T-helper 2 cell (primary cell): ENCODE measurements at places on chromosomes 3 and 15.

GRCh38 chr3:134076851-134077250 lies 47.1 kb upstream of the SLCO2A1 start:
- DNase-seq, result no peak

DNA sequence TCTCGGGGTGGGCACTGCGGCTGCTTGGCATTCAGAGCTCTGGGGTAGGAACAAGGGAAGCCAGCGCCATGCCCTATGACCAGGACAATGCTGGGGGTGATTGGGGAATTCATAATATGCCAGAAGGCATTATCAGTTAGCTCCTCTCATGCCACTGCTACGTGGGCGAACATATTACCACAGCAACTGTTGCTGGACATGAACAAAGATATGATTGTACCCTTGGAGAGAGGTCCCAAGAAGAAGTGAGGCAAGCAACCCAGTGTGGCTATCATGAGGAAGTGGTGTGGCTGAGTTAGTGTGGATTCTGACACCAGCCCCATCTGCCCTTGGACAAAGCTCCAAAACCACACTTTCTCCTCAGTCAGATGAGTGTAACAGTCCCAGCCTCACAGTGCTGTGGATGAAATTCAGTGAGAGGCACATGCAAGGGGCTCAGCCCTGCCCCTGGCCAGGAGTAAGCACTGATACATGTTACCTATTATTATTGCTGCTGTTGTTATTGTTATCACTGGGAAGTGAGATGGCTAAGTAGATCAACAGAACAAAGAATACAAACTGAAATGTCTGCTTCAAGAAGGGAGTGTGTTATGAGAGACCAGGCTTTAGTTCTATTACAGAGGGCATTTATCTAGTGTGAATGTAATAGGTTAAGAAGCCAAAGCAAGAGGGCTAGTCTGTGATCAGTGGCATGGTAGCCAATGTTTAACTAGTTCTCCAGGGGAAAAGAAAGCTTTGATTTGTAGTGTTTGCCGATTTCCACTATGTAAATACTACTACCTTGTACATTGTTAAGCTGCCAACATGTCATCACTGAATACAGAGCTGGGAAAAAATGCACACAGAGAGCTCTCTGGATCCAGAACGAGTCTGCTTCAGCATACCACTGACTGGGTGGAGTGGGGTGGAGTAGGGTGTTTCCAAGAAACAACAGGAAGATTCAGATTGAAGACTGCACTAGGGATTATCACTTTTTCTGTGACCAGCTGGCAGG lies 222.3 kb upstream of the EIF1B start:
- DNase-seq, result no peak

DNA sequence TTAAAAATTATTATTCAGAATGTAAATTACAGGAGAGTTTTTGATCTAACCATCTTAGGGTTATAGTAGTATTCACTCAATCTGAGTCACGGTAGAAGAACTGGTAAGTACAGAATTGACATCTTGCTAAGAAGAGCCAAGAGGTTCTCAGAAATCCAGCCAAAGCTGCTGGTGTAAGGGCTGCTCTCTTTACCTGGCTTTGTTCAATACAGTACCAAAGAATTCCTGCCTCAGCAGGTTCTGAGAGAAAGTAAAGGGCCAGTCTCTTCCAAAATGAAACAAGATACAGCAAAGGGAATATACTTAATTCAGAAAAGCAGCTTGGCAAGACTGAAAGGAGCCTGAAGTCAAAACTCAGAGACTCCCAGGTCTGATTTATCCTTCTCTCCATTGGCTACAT lies 193.1 kb downstream of the TNIK start:
- DNase-seq, result peak; percentile 54

DNA sequence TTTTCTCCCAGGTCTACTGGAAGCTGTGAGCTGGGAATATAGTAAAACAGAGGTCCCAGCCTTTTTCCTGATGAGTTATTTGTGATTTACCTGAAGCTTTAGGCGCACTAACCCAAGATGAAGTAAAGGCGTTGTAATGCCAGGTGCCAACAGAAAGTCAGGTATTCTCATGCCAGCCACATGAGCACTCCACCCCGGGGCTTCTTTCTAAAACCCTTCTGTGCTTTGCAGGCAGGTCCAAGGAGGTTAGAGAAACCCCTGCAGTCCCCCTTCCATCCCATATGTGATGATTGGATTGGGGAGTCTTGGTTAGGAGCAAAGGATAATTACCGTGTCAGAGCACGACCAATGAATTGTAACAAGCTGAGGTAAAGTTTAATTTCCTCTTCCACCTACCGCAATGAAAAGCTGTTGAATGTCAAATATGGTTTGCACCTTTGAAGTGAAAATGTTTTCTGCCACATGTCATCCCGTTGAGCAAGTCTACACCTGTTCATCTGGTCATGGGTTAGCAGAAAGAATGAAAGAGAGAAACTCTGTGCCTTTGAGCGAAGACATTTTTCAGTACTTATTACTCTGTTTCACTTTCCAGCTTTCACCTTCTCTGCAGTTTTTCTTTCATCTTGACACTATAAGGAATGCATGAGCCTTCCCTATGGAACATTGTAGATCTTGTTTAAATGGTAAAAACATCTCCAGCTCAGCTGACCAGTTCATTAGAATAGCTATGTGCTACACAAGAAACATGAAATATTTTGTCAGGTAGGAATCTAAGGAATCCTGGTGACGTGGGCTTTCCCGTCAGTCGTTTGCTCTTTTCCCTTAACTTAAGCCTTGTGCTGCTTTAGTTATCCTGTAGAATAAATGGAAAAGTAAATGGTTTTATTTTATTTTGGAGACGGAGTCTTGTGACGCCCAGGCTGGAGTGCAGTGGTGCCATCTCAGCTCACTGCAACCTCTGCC lies 204.6 kb upstream of the IL12A start:
- DNase-seq, result no peak

GRCh38 chr3:177345973-177346503 lies 148.8 kb upstream of the TBL1XR1 start:
- DNase-seq, result no peak

GRCh38 chr3:56339244-56339643 lies 129.0 kb downstream of the ERC2 start:
- no peak for DNase-seq

DNA sequence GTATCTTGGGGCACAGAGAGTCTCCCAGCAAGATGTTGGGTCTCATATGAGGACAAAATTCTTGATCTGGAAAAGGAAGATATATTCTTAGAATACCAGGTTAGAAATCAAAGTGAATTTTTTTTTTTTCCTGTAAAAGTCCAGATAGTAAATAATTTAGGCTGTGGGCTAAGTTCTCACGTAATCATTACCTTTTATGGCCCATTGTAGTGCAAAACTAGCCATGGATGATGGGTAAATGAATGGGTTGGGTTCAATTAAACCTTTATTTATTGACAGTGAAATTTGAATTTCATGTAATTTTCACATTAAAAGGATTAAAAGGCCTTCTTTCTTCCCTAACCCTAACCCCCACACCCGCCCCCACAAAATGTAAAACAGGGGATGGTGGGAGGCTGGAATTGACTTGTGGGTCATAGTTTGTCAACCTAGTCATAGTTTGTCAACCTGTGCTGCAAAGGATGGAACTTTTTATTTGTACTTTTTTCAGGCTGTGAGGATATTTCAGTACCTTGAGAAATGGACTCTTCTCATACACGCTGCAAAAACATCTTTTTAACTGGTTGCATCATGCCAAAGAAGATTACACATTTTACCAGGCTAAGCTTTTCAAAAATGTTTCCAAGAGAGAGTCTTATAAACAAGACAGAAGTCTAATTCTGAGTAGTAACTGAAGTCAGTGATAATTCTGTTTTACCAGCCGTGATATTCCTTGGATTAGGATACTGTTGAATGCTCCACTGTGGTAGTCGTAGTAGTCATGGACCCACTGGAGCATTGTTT lies 138.8 kb downstream of the AKAP13 start:
- DNase-seq, result no peak

DNA sequence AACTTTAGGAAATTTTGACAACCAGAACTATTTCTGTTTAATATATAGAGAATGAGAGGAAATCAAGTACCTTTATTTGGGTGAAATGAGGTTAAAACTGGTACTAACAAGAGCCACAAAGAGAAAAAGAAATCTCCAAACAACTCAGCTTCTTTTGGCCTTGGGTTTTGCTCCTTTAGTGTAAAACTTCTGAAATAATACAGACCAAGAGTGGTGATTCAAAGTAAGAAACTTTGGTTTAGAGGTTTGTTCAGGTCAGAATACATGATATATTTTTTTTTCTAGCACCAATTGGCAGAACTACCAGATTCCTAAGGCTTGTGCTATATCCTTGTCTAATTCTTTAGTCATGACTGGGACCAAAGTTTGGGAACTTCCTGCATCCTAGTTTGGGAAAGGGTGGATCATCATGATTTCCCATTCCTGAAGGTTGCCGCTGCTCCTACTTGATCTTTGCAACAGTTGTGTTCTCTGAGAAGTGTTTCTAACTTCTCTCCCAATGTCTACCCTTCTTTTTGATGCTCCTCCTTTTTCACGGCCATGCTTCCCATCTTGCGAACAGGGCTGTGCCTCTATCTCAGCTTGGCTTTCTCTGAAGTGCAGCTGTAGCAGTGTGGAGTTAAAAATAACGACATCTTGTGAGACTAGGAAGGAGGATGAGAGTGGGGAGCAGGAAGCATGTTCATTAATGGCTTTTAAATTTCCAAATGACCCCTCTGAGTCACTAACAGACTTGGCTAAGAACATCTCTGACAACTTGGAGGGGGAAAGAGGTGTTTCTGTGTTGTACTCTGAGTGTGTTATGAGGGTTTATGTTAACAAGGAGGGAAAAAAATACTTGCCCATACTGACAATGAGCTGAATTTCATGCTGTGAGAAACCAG lies 87.7 kb downstream of the KCNAB1 start:
- DNase-seq, result no peak

GRCh38 chr15:52118969-52119749 lies 6.6 kb upstream of the BCL2L10 start:
- no peak for DNase-seq

DNA sequence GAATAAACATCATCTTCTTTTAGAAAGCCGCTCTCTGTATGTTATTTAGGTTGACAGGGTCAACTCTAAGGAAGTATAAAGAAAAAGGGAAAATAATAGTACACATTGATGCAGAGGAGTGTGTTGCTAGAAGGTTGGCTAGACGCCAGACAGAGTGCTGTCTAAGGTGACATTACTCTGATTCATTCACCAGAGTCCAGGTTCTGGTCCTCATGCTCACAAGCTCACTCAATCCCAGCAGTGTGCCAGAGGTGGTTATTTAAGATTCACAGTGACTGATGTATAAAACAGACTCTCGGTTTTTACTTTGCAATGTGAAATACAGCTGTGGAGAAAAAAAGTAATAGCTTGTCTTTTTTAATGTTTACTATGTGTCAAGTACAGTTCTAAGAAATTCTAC lies 1.7 kb downstream of the CFAP44 start:
- no peak for DNase-seq

DNA sequence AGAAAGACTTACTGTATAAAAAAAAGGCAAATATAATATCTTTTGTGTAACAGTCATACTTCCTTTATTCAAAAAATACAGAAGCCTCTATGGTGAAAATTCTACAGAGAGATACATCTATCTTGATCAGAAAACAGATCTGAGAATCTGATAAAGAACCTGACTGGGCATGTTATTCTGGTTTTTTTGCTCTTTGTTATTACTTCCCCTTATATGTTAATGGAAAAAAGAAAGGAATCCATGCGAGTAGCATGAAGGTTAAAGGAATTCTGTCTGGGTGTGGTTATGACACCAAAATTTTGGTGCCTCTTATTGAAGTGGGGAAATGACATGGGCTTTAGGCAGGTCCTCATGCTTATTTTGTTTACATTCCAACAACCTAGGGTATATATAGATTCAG lies 81.7 kb downstream of the BCHE start:
- DNase-seq, result no peak

GRCh38 chr3:37210230-37210629 lies 35.8 kb upstream of the LRRFIP2 start:
- DNase-seq, result no peak

GRCh38 chr15:75663931-75664421 lies 16.3 kb downstream of the SNX33 start:
- DNase-seq, result no peak

GRCh38 chr15:82909080-82909815 lies 43.3 kb downstream of the HOMER2 start:
- DNase-seq, result no peak

GRCh38 chr3:28386049-28386448 lies 37.4 kb upstream of the AZI2 start:
- DNase-seq, result no peak

DNA sequence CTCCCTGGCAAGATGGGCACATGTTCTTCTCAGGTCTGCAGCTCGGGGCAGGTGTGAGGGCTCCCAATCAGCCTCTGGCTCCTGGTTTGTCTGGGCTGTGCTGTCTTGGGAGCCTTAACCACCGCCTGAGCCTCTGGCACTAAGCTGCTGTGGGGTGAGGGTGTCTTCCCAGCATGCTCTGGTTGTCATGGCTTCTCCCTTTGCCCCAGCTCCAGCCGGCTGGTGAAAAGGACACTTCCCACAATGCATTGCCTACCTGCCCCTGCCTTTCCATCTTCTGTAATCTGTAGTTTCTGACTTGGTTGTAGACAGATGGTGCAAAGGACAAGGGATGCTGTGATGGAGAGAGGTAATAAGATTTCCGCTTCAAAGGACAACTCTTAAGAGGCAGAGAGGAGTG lies 295.3 kb downstream of the TLE3 start:
- DNase-seq, result no peak

GRCh38 chr15:96495386-96495785 lies 164.9 kb downstream of the NR2F2 start:
- no peak for DNase-seq

- no peak for DNase-seq
These were observed 112.1 kb downstream of the SEC22A start for GRCh38 chr3:123313889-123314288.

DNA sequence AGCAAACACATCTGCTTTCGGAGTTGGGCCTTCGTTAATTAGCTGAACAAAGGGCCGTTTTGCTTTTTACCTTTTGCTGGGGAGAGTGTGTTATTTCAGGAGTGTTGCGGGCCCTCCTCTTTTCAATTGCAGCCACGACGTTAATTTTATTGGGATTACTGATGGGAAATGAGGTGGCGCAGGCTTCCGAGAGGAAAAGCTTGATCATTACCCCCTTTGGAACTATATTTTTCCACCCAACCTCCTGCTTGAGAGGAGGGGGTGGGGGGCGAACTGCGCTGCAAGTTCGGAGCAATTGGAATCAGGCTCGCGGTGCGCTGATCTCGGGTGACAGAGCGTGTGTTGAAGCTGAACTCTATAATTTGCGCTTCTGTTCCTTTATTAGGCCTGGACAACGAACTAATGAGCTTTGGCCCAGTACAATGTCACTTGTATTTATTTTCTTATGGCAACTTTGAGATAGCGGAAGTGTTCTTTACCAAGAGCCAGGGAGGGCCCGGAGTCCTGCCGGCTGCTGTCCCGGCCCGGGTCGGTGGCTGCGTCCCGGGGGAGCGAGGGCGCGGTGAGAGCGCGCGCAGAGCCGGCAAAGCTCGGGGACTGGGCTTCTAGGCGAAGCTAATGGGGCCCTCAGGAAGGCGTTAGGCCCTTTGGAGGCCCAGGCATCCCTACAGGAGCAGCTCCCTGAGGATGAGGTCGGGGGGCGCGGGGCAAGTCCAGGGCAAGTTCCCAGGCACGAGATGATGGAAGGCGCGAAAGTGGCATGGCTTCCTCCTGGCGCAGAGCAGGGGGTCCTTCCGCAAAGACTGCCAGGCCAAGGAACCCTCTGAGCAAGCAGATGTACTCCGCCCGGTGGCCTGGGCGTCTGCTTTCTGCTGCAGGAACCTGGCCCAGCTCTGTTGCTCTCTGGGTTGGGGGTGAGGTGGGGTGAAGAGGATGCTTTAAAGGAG lies 12.9 kb downstream of the NR2F2 start:
- no peak for DNase-seq

GRCh38 chr15:39131609-39132008 lies 449.3 kb upstream of the THBS1 start:
- no peak for DNase-seq

- no peak for DNase-seq
These were observed 40.1 kb downstream of the GAP43 start for GRCh38 chr3:115663414-115663813.
